NCI-H1436 (cell line): ENCODE measurements at places on chromosomes 7 and 10.

- DNase-seq = no peak
These were observed 25.1 kb downstream of the SVIL start for GRCh38 chr10:29609696-29610095.

DNA sequence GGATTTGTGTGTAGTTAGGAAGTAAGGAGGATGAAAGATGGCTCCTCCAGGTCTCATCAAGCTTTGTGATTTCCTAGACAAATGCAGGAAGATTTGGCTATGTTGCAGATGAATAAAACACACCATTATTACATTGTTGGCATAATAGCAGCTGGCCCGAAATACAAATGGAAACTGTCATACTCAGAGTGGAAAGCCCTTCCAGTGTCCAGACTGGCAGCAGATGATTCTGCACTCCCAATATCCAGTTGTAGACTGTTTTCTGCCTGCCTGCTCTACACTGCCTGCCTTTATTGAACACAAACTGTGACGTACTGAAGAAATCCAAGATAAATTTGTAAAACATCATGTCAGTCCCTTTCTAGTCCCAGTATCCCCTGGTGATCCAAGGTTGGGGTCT lies 99.7 kb upstream of the FZD1 start:
- DNase-seq = no peak

- no peak for DNase-seq
These were observed 51.7 kb downstream of the ASB4 start for GRCh38 chr7:95537468-95537867.

GRCh38 chr7:114941692-114942091 lies 19.8 kb downstream of the MDFIC start:
- DNase-seq = no peak

DNA sequence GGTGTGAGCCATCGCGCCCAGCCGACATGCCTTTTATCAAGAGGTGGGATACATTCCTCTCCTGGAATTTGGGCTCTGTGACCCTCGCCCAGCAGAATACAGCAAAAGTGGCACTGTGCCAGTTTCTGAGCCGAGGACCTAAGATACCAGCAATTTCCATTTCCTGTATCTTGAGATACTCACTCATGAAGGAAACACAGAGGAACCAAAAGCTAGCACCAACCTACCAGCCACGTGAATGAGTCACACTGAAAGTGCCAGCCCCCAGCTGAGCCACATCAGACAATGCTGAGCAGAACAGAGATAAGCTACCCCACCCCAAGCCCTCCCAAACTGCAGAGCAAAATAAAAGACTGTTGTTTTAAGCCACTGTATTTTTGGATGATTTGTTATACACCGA lies 56.3 kb downstream of the CACUL1 start:
- DNase-seq = no peak

- DNase-seq = peak; percentile 48
These were observed 57.7 kb upstream of the KCNIP2 start for GRCh38 chr10:101901340-101901739.
